ENCODE measurements at places on chromosomes 3 and 15.

- no peak for DNase-seq
These were observed 557.6 kb upstream of the ADAMTS9 start for GRCh38 chr3:65245133-65246063.

DNA sequence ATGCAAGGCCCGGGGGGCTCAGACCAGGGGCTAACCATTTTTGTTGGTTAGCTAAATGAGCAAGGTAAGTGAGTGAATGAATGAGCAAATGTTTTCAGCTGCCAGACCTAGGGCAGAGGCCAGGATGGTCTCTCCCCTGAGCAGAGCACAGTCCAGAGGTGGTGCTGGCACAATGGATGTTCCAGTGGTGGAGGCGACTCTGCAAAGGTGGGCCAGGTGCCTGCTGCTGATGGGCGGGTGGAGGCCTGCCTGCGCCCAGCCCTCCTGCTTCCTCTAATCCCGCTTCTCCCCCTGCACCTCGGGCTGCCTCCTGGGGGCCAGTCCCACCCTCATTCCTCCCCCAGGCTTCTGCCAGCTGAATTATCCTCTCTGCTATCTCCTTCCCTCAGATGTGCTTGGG, 112.8 kb downstream of the WNT7A start:
- DNase-seq, result no peak

DNA sequence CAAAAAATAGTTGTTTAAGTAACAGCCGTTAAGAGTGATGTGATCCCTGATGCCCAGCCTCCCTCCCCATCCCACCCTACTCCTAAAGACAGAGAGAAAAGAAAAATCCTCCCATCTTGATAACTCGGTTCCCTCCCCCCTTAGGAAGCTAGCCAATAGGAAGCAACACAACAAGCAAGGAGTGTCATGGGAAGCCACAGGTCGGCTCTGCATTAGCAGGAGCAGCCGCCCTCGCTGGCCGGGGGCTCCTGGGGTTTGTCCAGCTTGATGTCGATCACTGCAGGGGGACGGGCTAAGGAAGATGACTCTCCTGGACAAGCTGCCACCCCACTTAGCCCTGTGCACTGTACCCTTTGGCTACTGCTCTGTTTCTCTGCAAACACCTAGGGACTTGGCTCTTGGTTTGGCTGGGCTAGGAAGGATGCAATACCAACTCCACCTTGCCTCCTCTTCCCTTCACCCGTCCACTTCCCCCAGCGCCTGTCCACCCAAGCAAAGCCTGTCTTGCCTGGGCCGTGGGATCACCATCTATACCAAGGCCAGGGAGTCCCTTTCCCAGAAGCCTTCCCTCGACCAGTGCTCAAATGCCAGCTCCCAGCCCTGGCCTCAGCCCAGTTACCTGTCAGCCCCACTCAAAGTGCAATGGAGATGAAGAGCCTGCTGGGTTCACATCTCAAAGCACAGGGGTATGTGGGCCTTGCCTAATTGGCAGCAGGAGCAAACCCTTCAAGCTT, 23.1 kb downstream of the SRPRB start:
- no peak for DNase-seq

DNA sequence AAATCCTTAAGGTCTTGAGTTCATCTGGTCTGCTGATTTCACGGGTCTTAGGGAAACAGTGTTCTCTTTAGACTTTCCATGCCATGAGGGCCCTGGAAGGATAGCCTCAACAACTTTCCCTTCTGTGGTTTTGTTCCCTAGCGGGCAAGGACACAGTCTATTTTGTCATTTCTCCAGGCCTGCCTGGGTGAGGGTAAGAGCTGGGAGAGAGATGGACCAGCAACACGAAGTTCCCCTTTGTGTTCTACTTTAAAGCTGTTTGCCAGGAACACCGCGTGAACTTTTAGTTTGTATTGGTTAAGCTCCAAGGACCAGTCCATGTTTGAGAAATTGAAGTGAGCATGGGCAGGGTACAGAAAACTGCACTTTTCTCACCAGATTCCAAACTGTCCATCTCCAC, 20.9 kb downstream of the ST3GAL6 start:
- DNase-seq, result no peak

DNA sequence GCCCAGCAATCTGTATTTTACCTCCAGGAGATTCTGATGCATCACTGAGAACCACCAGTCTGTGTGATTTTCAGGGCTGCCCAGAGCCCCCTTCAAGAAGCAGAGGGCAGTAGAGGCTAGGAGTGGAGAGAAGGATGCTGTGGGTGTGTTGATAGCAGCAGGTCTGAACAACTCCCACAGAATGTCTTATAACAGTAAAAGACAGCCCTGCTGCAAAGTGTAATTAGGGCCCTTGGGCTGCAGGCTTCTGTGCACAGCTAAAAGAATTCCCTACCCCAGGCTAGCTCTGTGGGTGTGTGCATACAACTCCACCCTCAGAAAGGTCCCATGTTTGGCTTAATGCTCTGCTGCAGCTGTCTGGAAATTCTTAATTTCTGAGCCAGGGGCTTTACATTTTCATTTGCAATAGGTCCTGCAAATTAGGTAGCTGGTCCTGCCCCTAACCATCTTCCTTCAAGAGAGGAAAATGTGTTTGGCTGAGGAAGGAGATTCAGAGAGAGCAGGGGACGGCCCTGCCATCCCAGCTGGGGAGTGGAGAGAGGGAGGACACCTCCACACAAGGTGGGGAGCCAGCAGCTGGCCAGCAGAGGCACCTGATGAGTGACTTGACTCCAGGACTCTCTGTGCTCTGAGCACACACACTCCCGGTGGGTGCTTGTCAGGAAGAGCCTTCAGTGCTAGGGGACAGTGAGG, 43.2 kb upstream of the RAB6B start:
- DNase-seq, result no peak

- DNase-seq, result no peak
These were observed 199.1 kb downstream of the UBE3A start for GRCh38 chr15:25239471-25240345.

- no peak for DNase-seq
These were observed 27.3 kb downstream of the CYP11A1 start for GRCh38 chr15:74340150-74340549.

GRCh38 chr3:81289676-81290075, 471.8 kb downstream of the GBE1 start:
- DNase-seq, result no peak

DNA sequence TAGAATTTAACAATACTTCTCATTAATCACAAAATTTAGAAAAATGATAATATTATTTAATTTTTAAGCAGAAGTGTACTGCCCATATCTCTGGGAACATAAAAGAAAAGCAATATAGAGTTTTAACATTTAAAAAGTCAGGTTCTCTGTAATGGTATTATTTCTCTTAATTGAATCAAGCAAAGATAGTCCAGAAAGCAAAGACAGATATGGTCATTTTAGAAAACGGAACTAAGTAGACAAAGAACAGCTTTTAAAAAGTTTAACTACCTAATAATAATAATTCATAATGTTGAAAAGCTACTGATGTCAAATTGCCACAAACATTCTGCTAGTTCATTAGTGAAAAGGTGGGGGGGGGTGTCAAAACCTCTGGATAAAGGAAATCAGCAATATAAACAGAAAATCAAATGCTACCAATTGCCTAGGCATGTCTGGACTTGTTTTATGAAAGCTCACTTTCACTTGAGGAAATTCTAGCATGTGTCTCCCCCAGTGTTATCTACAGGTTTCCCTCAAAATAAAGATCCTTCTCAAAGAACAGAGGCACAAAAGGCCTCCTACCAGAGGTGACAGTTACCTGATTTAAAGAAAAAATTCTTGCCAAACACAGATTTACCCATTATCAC, 1.7 kb downstream of the ZMAT3 start:
- DNase-seq, result no peak

GRCh38 chr3:31516757-31517156, 16.0 kb upstream of the STT3B start:
- DNase-seq, result no peak

- DNase-seq, result no peak
These were observed 62.0 kb downstream of the P3H2 start for GRCh38 chr3:190058521-190059241.

GRCh38 chr15:45919806-45920205, 285.0 kb downstream of the SQOR start:
- DNase-seq, result no peak

- no peak for DNase-seq
These were observed 76.1 kb downstream of the TOP2B start for GRCh38 chr3:25588441-25589103.

GRCh38 chr15:62344806-62345539, 179.9 kb upstream of the C2CD4B start:
- DNase-seq, result peak; percentile 68

- DNase-seq, result no peak
These were observed 10.8 kb downstream of the ASB14 start for GRCh38 chr3:57281715-57282114.

- no peak for DNase-seq
These were observed 27.3 kb upstream of the MBNL1 start for GRCh38 chr3:152241142-152242017.

DNA sequence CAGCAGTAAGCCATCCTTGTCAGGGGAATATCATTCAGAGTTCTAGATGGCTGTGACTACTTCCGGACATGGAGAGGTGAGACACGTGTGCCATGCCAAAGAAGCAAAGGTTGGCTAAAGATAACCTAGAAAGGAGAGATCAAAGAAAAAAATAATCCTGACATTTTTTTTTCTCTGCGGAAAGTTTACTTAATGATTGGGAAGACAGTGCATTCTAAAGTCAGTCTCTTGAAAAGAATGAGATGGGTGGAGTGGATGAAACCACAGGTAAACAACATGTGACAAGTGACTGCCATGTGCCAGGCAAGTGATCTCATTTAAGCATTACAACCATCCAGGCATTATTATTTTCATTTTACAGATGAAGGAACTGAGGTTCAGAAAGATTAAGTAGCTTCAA, 436.6 kb downstream of the SOX2 start:
- DNase-seq, result no peak

- no peak for DNase-seq
These were observed 583.4 kb upstream of the ROBO1 start for GRCh38 chr3:80351201-80351600.

- no peak for DNase-seq
These were observed 511.0 kb upstream of the ALCAM start for GRCh38 chr3:104855702-104856101.

- DNase-seq, result peak; percentile 49
These were observed 66.5 kb upstream of the SH3GL3 start for GRCh38 chr15:83380682-83381081.

DNA sequence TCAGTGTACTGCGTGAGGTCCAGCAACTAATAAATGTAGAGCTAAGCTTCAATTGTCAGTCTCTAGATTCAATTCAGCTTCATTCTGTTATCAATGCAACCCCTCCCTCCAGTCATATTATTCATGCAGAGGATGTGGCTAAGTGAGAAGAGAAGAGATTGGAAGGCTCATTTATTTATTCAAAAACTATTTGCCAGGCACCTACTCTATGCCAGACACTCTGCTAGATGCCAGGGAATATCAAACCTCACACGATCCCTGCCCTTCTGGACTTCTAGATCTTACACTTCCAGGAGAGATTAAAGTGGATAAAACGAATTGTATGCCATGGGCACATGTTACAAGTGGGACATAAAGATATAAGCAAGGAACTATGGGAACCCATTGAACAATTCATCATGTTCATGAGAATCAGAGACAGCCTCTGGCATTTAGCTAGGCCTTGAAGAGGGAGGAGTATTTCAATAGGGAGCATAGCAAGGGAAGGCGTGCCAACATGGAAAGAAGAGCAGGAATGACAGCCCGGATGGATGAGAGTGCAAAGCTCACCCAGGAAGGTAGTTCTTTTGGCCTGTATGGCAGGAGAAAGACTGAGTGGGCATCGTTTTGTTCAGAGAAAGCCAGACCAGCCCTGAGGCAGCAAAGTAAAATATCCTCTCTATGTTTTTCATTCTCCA, 75.4 kb downstream of the FGF12 start:
- DNase-seq, result no peak

- DNase-seq, result no peak
These were observed 37.2 kb downstream of the TRIM42 start for GRCh38 chr3:140715035-140715434.

- peak; percentile 37 for DNase-seq
These were observed 125.3 kb upstream of the BNIP2 start for GRCh38 chr15:59814409-59814808.

GRCh38 chr3:50624634-50625033, 7.7 kb downstream of the MAPKAPK3 start:
- DNase-seq, result no peak

DNA sequence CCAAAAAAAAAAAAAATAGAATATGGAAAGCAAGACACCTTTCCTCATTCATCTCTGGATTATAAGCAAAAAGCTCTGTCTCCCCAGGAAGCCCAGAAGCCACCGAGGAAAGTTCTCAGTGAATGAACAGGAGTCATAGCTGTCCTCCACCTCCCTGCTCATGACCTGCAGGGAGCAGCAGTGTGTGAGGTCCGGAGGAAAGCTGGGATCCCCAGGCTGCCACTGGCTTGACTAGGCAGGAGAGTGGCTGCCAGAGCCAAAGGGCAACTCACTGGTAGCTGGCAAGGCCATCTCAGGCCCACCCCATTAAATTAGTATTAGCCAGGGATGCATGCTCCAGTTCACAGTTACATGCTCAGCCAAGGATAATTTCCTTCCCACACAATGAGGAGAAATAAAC, 191.6 kb upstream of the STT3B start:
- no peak for DNase-seq

GRCh38 chr15:77406846-77407245, 13.1 kb downstream of the PEAK1 start:
- DNase-seq, result no peak

GRCh38 chr3:128436214-128436613, 30.5 kb downstream of the DNAJB8 start:
- no peak for DNase-seq

GRCh38 chr3:64225695-64226499, 631 bp upstream of the PRICKLE2 start:
- no peak for DNase-seq

DNA sequence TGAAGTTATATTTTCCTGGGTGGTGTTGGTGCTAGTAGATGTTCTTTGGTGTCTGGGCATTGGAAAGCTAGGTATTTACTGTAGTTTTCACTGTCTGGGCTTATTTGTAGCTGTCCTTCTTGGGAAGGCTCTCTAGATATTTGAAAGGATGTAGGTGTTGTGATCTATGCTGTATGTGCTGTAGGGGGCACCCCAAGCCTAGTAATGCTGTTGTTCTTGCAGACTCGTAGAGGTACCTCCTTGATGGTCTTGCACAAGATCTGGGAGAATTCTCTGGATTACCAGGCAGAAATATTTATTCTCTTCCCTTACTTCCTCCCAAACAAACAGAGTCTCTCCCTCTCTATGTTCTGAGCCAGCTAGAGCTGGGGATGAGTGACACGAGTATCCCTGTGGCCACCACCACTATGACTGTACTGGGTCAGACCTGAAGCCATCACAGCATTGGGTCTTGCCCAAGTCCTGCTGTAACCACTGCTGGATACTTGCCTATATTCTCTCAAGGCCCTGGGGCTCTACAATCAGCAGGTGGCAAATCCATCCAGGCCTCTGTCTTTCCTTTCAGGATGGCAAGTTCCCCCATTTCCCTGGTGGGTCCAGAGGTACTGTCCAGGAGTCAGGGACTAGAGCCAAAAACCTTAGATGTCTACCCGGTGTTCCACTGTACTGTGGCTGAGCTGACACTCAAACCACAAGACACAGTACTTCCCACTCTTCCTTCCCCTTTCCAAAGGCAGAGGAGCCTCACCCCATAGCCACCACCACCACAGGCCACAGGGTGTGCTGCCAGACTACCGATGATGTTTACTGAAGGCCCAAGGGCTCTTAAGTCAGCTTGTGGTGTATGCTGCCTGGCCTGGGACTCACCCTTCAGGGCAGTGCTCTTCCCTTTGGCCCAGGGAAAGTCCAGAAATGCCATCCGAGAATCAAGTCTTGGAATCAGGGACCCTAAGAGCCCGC, 195.2 kb upstream of the DPPA4 start:
- DNase-seq, result peak; percentile 58

- DNase-seq, result no peak
These were observed 4.8 kb upstream of the NKTR start for GRCh38 chr3:42595682-42596081.

- no peak for DNase-seq
These were observed 7.3 kb downstream of the TMEM43 start for GRCh38 chr3:14132120-14132519.

All from activated CD4-positive, alpha-beta T cell treated with anti-CD3 and anti-CD28 coated beads, Interleukin-2, amount 10 ng/mL, durations not matched to agents 7 days and 5 days (primary cell).